ENCODE measurements at places on chromosomes 5 and 9.

DNA sequence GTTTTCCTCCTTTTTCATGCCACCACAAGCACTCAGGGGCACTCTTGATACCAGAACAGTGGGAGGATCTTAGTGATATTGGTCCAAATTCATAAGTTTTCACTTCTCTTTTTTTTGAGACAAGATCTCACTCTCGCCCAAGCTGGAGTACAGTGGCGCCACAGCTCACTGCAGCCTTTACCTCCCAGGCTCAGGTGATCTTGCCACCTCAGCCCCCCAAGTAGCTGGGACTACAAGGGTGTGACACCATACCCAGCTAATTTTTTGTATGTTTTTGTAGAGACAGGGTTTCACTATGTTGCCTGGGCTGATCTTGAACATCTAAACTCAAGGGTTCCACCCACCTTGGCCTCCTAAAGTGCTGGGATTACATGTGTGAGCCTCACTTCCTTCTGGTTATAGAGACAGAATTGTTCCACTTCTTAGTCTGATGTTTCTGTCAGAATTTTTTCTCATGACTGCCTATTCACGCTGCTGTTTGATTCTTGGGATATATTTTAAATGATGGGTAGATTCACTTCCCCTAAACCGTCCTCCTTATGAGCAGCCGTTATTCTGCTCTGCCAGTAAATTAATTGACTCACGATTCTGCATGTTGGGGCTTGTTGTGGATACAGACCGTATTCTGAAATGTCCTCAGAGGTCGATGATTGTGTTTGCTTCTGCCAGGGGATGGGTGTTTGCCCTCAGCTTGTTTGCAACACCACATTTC lies 30.8 kb downstream of the MTAP start:
- DNase-seq, result no peak

GRCh38 chr5:84729326-84729725 lies 344.6 kb upstream of the EDIL3 start:
- no peak for DNase-seq

DNA sequence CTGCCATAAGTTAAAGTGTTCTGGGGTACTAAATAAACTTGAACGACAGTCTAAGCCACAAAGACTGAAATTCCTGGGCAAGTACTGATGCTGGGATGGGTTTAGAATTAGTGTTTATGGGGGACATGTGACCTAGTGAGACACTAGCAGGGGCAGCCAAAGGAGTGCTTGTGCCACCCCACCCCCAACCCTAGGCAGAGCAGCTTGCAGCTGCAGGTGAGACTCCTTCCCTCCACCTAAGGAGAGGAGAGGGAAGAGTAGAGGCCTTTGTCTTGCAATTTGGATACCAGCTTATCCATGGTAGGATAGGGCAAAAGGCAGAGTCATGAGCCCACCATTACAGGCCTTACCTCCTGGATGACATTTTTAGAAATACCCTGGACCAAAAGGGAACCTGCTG lies 28.7 kb upstream of the PDE4D start:
- DNase-seq, result no peak

DNA sequence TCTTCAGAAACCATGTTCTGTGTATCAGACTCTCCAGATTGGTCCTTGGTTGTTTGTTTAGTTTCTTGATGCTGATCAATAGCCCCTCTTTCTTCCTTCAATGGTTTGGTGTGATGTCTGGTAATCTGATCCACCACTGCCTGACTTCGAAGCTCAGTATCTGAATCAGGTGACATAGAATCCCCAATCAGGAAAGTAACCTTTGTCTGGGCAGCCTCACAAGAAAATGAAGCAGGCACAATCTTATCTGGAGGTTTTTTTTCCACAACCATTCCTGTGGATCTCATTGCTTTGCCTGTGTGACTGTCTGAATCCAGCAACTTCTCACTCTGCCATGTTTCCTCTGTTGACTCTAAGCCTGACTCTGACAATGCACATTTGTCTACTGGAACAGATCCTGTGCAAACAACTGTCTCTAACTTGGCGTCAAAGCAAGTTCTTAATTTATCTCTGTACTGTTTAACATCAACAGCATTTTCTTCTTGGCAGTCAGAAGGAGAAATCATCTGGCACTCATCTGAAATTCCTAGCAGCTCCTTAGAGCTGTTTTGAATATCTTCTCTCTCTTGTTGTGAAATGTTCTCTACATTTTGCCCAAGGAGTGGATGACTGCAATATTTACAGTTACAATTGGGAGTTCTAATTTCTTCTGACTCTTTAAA lies 37.1 kb upstream of the RAPGEF6 start:
- no peak for DNase-seq

GRCh38 chr5:83433891-83434290 lies 37.7 kb upstream of the VCAN start:
- no peak for DNase-seq

DNA sequence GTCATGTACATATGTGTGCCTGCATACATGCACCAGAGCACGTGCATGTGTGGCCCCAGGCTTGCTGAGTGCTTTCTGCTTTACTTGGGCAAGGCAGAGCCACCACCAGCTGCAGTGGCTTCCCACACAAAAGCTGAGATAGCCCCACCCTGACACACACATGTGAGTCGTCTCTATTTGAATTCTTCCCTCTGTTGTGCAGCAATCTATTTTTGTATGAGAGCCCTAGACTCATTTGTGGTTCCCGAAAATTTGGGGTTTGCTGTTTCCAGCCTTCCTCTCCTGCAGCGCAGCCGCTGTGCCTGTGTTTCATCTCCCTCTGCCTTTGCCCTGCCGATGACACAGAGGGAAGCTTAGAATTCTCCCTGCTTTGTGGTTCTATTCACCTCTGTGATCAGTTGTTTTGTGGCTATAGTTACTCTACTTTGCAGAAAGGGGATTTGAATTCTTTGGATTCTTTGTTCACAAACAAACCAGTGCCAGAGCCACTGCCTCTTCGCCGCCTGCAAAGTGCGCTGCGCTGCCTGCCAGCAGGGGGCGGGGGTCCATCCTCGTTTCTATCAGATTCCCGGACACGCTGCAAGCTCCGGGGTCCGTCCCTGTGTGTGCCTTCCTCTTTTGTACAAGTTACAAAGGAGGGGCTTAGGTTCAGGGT lies 95.8 kb upstream of the DAP start:
- no peak for DNase-seq

- peak; percentile 85 for DNase-seq
Measured at GRCh38 chr5:154189819-154190594, 526 bp upstream of the GALNT10 start.

- DNase-seq, result no peak
Measured at GRCh38 chr9:121322037-121322736, 47.9 kb downstream of the STOM start.

DNA sequence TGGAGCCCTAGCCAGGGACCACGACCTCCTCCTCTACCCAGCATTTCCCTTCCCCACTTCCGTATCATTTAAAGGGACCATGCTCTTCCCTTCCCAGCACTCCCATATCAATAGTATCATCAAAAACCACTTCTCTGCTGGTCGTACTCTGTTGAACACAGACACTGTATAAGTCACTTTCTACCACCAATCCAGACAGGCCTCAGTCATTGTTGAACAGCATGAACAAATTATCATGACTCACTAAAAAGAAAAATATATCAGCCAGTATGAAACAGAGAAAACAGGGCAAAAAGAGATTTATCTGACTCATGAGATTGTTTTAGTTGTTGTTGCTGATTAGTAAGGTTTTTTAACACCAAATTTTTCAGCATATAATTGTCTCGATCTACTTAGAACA lies 89.8 kb downstream of the CDKN2A start:
- DNase-seq, result no peak

All from CD4-positive, alpha-beta T cell treated with Interleukin-15 for 4 hours (primary cell).